SK-MEL-5 (cell line): ENCODE measurements at places on chromosomes 4 and X. TPM values are rescaled to one million over a fixed set of nuclear protein-coding genes. Genes with fewer than 3 reads are reported as not detected.

- DNase-seq, result no peak
Observed at GRCh38 chr4:137090951-137091350, 441.3 kb downstream of the PCDH18 start.

EGFL6 gene
- not detected in 2 replicates for total RNA-seq

DNA sequence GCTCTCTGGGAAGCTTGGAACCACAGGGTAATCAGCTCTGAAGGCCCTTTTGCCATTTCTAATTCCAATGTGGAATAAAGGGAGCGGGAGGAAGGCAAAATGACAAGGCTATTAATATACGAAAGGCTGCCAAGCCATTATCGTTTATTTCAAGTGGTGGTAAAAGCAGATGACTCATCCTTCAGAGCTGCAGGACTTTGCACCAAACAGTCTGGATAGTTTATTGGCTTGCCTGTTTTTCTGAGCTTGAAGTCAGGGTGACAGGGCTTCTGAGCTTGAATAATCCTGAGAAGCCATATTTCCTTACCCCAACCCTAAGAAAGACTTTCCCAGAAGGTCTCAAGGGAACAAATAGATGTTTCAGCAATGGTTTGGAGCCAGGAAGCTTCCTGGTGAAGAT, 7.7 kb upstream of the GABRE start:
- no peak for DNase-seq

- no peak for DNase-seq
Observed at GRCh38 chr4:155491336-155492120, 114.8 kb upstream of the MAP9 start.

GRCh38 chr4:17823871-17824669, 13.3 kb downstream of the NCAPG start:
- DNase-seq, result no peak

GRCh38 chr4:34363842-34364241, 1880.5 kb downstream of the ARAP2 start:
- DNase-seq, result no peak

- DNase-seq, result no peak
Observed at GRCh38 chrX:86845101-86845500, 672.5 kb upstream of the KLHL4 start.

- DNase-seq, result no peak
Observed at GRCh38 chr4:174358829-174359228, 75.1 kb downstream of the CEP44 start.

DNA sequence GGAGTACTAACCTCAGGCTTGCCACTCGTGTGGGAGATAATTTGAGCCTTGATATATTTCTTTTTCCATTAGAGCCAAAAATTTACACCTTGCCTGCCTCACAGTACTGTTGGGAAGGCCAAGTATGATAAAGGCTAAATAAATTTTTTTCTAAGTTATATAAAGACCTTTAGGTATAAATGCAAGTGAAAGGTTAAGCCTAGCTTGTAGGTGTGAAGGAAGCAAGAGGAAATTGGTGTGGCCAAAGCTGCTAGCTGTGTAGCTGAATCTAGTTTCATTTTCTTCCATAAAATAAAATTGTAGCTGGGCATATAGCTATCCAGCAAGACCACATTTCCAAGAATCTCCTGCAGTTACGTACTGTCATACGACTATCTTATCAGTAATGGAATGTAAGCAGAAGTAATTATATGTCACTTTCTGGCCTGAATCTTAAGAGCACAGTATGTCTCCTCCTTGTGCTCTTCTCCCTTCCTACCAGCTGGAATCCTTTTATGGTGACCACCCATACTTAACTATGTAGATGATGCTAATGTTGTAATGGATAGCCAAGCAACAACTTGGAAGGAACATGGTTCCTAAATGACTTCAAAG, 14.3 kb upstream of the GABRE start:
- DNase-seq, result no peak

DNA sequence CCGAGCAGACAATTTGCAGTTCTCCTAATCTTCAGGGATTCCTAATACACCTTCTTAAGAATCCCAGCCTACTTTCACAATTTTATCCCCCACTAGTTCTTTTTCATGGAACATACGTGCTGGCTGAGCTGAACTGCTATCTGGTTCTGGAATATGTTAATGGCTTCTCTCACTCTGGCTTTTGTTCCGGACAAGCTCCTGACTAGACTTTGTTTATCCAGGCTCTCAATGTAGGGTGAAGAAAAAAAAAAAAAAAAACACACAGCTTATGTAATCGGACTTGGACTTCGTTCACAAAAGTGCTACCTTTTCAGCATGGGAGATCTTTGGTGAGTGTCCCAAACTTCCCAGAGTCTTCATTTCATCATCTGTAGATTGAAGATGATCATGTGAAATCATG, 555.4 kb upstream of the CPEB2 start:
- DNase-seq, result no peak

GRCh38 chrX:119870626-119871131, 854 bp downstream of the RNF113A start:
- DNase-seq, result no peak

DNA sequence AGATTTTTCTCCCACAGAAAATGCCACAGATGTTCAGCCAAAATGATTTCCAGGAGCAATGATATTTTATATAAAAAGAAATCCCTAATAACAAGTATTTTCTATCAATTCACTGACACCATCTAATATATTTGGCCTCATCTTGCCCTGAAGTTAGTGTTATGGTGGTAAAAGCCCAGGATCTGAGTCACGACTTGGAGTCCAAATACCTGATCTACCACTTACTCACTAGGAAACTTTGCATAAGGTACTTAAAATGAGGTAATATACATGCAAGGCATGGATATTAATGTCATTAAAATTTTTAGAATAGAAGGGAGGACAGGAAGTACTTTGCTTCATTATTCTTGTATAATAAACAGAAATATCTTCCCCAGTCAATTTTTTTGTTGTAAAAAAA, 16.3 kb downstream of the PPP3CA start:
- DNase-seq, result no peak

GRCh38 chr4:7062816-7063215, 5.0 kb downstream of the GRPEL1 start:
- no peak for DNase-seq

GRCh38 chr4:180828455-180829018, 1414.7 kb upstream of the TENM3 start:
- peak; percentile 88 for DNase-seq
